ENCODE measurements at places on chromosomes 1 and 21. TPM values are rescaled to one million over a fixed set of nuclear protein-coding genes. Genes with fewer than 3 reads are reported as not detected.

DNA sequence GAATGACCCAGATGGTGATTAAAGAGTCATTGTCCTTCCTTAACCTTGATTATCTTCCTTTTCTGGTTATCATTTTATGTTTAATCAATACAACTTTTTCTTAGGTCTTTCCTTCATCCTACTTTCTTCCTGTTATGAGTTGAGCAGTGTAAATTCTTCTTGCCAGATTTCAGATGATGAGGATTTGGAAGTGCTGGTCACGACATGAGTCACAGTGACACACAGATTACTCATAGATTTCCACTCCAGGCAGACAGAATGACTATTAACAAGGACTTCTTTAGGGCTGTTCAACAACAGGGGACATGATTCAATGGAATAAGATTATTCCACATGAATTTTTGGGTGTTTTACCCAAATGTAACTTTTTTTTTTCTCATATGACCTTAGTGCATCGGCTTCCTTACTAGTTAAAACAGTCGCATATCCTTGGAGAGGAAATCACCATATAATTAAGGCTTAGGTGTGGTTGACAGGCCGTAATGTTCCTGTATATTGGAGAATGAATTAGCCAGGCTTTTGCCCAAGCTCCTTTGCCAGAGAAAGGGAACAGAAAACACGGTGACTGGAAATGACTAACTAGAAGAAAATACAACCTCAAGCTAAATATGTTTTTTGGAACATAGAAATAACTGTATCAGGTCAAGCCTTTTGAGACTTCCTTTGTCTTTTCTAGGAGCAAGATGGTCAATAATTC is 44.2 kb downstream of the PRRX1 start:
- DNase-seq = peak; percentile 98

DNA sequence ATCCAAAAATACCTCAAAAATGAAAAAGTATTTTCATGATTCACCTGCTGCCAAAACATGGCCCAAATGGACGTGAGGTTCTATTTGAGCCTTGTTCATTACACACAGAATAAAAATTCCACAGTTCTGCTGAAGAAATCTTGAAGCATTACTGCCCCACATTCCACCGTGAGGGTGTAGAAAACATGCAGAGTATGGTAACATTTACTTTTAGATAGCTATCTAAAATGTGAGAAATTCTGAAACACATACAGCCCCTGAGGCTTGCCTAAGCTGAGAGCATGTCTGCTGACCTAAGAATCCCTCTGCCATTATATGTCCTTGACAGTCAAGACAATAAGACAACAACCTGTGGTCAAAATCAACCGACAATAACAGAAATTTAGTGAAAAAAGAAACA is 186.5 kb downstream of the DSCAM start:
- DNase-seq = no peak

DNA sequence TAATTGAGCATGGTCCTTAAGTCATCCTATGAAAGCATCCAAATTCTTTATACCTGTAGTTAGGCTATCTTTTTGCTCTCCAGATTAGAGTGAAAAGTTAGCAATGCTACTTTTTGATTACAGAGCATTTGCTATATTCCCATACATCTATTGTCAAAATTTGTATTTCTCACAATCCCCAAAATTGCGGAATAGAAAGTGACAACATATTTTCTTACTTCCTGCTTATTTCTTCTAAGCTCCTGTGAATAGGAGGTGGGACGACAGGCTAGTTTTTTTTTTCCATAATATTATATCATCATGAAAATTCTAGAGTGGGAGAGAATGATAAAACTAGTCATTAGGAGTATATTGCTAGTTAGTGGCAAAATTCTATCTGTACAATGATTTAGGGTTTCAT is 264.0 kb upstream of the DPYD start:
- DNase-seq = no peak

DNA sequence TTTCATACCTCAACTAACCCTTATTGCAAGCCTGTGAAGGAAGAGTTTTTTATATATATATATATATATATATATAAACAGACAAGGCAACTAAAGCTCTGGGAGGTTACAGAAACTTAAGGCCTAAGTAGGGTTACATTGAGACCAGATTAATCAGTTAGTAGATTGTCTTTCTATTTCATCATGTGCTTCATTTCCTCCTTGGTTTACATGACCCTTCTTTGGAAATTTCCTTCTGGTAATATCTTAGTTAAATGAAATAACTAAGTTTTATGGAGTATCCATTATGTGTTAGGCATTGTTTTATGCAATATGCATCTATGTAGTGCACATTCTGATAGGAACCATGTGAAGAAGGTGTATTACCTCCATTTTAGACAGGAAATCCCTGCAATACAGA is 112.7 kb downstream of the FGGY start:
- DNase-seq = no peak

DNA sequence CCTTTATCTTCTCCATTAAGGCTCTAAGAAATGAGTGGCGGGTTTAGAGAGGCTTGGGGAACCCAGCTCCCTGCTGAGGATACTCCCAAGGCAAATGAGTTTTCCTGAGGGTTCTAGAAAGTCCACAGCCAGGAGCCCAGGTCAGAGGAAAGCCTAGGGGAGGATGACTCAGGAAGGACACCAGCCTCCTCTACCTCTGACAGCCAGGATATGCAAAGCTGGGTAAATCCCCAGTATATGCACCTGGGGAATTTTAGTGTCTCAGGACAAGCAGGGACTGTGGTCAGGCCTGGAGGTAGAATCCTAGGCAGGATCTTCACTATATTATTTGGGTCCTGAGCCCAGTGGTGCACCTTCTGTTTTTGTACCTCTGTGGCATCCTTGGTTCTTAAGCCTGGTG is 23.5 kb upstream of the WNT4 start:
- no peak for DNase-seq

DNA sequence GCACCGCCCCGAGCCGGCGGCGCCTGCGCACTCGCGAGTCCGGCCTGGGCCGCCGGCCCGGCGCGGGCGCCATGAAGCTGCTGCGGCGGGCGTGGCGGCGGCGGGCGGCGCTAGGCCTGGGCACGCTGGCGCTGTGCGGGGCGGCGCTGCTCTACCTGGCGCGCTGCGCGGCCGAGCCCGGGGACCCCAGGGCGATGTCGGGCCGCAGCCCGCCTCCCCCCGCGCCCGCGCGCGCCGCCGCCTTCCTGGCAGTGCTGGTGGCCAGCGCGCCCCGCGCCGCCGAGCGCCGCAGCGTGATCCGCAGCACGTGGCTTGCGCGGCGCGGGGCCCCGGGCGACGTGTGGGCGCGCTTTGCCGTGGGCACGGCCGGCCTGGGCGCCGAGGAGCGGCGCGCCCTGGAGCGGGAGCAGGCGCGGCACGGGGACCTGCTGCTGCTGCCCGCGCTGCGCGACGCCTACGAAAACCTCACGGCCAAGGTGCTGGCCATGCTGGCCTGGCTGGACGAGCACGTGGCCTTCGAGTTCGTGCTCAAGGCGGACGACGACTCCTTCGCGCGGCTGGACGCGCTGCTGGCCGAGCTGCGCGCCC is at the start of gene B3GALT6:
Gene B3GALT6 (plus strand): TSS at position 30 of the 588 bp plus-strand sequence. CDS start 42 bp downstream, at position 72.
- DNase-seq = no peak

DNA sequence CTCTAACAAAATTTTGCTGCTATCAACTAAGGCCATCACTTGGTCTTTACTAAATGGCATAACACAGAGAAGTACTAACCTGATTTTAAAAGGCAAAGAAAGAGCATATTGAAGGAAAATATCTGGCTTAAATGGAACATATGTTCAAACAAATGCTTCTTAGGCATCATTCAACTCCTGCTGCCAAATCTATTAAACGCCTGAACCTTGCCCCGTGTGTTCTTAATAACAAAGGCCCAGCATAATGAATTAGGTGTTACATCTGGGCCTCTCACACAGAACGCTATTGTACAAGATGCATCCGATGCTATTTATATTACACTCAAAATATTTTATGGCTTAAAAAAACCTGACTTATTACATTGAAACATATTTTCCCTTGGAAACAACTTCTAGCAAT is 48.4 kb downstream of the B3GALNT2 start:
- no peak for DNase-seq

DNA sequence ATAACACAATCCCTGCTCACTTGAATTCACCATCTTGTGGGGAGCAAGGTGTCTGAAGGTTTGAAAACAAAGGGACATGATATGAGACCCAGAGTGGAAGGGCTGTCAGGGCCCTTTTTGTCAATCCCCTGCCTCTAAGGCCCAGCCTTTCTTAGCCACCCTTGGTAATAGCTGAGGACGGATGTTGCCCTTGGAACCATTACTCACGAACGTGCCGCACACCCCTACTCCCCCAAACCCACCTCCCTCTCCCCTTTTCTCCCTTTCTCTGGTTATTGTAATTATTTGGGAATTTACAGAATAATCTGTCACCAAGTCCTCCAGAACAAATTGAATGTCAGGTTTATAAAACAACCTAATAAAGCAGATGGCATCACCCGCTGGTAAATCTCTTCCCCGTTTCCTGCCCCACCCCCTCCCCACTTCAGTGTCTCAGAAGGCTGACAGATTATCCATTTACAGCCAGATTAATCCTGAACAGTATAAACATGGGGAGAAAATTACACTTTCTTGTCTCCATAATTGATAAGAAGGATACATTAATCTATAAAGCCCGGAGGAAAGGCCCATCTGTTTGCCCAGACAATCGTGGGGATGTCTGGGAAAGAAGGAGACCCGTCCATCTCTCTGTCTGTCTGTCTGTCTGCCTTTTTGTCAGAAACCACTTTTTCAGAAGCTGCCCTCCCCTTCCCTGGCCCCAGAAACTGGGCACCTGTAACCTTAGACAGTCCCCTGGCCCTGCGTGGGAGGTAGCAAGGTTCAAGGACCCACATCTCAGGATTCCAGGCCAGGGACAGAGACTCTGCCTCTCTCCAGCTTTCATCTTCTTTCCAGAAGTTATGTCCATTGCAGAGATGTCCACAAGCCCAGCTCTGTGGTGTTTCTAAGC is 60.6 kb upstream of the CD34 start:
- DNase-seq = no peak

DNA sequence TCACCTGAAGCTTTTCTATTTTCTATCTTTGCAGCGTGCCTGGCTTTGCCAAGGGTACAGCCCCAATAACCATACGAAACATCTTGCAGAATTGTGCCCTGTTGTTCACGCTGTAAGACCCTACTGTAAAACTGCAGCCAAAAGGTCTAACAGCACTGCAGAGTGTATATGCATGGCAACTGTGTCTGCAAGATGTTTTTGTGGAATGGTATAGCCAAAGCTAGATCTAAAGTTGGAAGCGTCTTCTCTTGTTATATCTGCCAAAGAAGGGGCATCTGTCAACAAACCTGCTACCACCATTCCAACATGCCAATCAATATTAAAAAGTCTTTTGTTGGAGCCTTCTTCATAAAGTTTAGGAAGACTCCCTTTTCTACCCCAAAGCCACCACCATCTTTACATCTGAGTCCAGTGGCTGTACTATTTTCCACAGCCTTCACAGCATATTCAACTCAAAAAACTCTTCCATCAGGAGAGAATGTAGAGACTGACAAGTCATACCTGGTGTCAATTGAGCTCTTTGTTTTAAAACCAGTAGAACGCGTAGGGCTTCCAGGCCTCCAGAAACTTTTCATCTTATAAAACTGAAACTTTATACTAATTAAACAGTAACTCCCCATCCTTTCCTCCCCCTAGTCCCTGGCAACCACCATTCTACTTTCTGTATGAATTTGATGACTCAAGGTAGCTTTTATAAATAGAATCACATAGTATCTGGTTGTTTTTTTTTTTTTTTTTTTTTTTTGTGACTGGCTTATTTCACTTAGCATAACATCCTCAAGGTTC is 40.0 kb downstream of the ZSCAN20 start:
- no peak for DNase-seq

DNA sequence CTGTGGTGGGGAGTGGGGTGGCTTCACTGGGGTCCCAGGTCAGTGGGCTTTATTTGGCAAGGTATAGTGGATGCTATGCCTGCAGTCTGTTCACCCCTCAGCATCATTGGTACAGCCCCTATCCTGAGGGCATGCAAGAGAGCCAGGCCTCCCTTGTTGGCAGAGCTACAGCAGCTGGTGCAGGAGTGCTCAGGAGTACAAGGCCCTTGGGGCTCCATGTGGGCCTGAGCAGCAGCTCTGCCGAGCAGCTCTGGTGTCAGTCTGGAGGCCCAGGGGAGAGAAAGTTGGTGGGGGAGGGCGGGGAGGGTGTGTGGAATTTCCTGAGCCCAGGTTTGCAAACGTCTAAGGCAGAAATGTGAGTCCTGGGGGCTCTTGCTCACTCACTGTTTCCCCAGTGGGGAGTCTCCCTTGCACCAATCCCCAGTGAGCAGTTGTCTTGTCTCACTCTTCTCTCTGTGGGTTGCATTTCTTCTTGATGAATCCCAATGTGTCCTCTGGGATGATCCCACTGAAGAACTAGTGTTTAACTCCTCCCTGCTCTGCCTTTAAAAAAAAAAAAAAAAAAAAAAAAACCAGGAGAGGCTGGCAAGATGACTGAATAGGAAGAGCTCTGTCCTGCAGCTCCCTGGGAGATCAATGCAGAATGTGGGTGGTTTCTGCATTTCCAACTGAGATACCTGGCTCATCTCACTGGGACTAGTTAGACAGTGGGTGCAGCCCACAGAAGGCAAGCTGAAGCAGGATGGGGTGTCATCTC is 39.5 kb upstream of the CYP4X1 start:
- no peak for DNase-seq

DNA sequence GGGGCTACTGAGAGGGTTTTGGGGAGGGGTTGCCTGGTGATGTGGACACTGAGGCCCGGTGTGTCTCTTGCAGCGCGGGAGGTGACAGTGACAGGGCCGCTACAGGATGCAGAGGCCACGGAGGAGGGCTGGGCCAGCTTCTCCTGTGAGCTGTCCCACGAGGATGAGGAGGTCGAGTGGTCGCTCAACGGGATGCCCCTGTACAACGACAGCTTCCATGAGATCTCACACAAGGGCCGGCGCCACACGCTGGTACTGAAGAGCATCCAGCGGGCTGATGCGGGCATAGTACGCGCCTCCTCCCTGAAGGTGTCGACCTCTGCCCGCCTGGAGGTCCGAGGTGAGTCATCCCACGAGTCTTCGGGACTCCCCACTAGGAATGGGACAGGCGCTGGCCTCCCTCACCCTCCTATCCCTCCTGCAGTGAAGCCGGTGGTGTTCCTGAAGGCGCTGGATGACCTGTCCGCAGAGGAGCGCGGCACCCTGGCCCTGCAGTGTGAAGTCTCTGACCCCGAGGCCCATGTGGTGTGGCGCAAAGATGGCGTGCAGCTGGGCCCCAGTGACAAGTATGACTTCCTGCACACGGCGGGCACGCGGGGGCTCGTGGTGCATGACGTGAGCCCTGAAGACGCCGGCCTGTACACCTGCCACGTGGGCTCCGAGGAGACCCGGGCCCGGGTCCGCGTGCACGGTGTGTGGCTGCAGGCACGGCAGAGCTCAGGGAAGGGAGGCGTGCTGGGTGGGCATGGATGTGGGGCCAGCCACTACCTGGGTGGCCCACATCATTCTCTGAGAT is 72.5 kb downstream of the OBSCN start:
- DNase-seq = no peak

Gene TCHH
- not detected for total RNA-seq

Gene NFYC
- 27.3 TPM for total RNA-seq

Gene LCE2A
- not detected for total RNA-seq
